ENCODE measurements at places on chromosomes 13 and 19. TPM values are rescaled to one million over a fixed set of nuclear protein-coding genes. Genes with fewer than 3 reads are reported as not detected.

DNA sequence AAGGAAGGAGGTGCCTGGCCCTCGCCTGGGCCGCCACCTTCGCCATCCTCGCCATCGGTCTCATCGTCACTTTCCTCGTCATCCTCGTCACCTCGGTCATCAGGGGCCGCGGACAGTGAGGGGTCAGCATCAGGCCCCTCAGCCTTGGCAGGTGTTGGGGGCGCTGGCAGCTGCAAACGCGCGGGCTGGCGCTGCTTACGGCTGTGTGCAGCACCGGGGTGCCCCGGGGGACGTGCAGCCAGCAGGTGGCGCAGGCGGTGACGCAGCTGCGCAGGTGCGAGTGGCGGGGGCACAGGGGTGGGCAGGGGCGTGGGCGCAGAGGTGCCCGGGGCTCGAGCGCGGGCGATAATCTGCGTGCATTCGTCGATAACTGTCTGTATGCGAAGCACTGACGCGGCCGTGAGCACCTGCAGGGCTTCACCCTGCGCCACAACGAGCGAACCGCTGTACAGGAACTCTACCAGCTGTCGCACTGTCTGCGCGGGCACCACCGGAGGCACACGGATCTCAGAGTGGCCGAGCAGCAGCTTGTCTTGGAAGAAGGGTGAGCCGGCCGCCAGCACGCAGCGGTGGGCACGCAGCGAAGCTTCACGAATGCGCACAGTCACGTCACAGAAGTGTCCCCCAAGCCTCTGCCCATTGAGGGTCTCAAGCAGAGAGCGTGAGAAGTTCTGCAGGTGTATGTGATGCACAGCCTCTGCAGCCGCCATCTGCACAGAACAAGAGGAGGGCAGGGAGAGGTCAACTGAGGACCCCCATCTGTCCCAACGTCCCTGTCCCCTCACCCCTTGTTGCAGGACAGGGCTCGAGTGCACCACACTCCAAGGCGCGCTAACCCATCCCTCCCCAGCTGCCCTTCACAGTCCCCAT lies 2.4 kb downstream of the ZBTB45 start:
- DNase-seq = no peak

DNA sequence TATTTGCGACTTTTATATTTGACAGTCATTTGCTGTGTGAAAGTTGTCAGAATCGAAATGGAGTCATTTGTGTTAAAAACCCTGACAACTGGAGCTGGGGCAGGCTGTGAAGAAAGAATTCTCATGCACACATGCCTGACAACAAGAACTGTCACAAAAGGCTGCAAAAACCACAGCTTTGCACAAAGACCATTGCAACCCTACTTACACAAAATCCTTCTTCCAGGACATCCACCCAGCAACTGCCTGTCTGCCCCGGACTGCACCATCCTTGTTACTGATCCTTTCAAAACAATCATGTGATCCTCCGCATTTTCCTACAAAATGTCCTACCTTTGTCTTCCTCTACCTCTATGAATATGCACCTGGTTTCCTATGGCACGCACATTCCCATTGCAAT lies 66.8 kb upstream of the IRS2 start:
- no peak for DNase-seq

GRCh38 chr19:16435999-16436650 lies 35.6 kb downstream of the EPS15L1 start:
- no peak for DNase-seq

GRCh38 chr19:827710-828321 lies at the start of gene AZU1:
Gene AZU1 (plus strand): TSS chr19:827837. CDS start chr19:827847, 10 bp downstream.
- no peak for DNase-seq

- no peak for DNase-seq
Observed at GRCh38 chr19:33064458-33064791, 263 bp downstream of the RHPN2 start.

- no peak for DNase-seq
Observed at GRCh38 chr13:19781526-19781925, 1.2 kb downstream of the PSPC1 start.

DNA sequence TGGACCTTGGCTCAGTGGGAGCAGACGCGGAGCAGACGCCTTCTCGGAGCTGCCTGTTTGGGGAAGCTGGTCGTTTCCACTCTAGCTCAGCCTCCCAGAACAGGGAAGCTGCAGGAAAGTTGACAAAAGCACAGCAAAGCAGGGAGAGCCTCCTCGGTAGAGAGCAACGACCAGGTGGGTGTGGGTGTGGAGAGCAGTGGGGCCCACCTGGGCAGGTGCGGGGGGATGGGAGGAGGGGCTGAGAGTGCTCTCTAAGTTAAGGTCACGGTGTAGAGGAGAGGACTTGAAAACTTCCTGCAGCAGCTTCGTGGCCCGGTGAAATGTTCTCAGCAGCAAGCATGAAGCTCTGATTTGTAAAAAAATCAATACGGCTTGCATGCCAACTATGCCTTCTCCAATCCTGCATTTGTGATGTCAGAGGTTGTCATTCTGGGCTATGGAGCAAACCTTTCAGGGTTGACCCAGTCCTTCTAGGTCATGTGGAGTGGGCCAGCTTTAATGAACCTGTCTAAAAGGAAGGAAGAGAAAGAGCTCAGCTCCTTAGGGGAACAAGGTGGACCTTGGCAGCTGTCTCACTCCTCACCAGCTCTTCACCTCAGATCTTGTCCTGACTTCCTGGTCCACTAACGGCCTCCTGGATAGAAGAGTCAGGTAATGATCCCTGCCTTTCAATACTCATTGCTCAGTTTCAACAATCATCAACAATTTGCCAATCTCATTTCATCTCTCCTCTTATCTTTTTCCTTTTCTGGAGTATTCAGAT lies 85.8 kb upstream of the UBL3 start:
- DNase-seq = no peak

DNA sequence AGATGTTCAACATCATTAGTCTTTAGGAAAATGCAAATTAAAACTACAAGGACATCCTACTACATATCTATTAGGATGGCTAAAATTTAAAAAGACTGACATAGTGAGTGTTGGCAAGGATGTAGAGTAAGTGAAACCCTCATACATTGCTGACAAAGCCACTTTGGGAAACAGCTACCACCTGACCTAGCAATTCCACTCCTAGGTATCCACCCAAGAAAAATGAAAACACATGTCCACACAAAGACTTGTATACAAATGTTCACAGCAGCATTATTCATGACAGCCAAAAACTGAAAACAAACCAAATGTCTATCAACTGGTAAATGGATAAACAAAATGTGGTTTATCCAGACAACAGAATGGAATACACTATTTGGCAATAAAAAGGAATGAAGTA lies 51.7 kb upstream of the DOCK9 start:
- DNase-seq = no peak

DNA sequence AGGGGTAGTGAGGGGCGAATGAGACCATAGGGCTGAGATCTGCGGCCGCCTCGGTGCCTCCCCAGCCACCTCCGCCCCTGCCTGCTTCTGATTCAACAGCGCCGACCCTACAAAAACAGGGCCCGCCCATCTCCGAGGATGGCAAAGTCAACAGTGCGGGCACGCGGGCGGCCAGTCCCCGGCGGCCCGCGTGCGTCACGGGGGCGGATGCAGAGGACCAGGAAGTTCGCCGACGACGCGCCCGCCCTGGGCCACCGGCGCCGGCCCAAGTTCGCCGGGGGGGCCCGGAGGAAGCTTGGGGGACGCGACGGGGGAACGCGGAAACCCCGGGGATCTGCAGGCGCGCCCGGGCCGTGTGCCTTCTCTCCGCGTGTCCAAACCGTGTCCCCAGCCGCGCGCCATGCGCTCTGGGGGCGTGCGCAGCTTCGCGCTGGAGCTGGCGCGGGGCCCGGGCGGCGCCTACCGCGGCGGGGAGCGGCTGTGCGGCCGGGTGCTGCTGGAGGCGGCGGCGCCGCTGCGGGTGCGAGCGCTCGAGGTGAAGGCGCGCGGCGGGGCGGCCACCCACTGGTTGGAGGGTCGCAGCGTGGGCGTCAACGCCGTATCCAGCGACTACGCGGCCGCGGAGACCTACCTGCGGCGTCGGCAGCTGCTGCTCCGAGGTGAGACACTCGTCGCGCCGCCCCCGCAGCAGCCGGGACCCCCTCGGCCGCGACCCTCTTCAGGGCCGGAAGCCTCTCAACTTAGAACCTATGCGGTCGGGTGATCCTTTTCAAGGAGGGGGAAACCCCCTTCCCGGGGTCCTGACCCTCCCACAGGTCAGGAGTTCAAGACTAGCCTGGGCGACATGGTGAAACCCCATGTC lies 6.8 kb upstream of the ARRDC2 start:
- peak; percentile 91 for DNase-seq

ITGBL1 gene
- 7.5 TPM for total RNA-seq

All from lower leg skin (tissue), 4 donors.